ENCODE measurements at places on chromosomes 16 and 17.
A peak's percentile ranks its signal among the peaks of the same experiment; 100 is the strongest.

DNA sequence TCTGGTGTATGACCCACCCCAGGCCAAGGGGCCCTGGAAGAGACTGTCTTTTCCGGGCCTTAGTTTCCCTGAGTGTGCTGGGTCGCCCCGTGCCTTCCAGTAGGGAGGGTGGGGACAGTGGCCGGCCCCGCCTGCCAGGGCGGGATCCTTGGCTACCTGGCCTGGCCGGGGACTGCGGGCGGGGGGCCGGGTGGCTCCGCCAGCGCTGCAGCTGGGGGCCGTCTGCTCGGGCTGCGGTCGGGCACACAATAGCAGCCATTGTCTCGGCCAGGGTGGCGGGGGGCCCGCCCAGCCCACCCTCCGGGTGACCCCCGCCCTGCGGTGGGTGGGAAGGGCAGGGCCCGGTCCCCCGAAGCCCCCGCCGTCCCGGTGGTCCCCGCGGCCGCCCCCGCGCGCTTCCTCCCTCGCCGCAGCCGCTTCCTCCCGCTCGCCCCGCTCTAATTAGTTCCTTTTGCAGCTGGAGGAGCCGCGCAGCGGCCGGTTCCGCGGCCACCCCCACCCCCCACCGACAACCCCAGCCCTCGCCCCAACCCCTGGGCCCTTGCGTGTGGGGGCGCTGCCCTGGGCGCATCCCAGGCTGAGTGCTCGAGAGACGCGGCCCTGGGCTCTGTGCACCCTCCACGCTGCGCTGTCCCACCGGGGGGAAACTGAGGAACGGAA lies 11.6 kb downstream of the GLIS2 start:
- DNase-seq: no peak

GRCh38 chr16:11361701-11362451 lies 16.6 kb downstream of the RMI2 start:
- DNase-seq: no peak

DNA sequence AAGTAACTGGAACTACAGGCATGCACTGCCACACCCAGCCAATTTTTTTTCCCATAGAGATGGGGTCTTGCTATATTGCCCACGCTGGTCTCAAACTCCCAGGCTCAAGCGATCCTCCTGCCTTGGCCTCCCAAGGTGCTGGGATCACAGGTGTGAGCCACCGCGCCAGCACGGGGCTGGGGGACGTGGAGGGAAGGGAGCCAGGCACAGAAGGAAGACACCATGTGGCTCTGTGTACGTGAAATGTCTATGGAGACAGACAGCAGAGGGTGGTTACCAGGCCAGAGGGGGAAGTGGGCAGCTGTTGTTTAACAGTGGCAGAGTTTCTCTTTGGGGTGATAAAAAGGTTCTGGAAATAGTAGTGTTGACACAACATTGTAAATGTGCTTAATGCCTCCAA lies 4.6 kb upstream of the PIEZO1 start:
- no peak for DNase-seq

DNA sequence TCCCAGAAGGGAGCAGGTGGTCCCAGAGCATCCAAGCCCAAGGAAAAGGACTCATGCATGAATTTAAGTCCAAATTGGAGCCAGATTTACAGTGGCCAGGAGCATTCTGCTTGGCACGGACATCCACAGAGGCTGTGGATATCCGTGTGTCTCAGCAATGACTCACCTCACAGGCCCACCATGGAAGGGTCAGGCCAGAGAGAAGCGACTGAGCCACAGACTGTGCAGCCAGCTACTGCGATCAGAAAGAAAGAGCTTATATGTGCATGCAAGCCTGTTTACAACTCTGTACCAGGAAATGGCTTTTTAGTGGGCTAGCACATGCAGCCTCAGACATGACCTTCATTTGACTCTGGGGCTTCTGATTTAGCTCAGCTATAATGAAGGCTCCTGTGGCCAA lies 231.0 kb downstream of the C16orf95 start:
- DNase-seq: no peak

DNA sequence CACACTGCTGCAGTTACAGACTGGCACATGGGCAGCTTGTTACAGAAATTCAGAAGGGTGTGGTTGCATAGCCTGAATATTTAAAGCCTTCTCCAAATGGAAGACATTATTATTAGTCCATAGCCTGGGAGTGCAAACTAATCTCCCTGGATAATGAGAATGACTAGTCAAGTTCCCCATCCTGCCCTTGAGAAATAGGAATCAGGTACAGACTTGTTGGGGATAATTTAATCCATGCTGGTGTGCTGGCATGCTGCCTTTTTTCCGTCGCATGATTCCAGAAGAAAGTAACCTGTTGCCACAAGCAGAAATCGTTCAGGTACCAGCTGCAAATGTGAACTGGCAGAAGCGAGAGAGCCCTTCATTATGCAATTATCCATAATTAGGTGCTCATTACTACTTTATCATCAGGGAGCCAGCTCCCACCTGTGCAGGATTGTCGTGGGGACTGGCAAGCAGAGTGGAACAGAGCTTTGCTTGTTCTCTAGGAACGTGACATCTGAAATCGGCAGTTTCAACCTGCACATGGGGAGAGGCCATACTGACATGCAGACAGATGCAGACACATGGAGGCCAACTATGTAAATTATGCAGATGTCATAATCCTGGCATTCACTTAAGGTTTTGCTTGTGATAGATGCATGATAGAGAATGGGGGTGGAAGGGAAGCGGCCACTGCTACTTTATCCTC lies 419.4 kb downstream of the PMP22 start:
- DNase-seq: no peak

DNA sequence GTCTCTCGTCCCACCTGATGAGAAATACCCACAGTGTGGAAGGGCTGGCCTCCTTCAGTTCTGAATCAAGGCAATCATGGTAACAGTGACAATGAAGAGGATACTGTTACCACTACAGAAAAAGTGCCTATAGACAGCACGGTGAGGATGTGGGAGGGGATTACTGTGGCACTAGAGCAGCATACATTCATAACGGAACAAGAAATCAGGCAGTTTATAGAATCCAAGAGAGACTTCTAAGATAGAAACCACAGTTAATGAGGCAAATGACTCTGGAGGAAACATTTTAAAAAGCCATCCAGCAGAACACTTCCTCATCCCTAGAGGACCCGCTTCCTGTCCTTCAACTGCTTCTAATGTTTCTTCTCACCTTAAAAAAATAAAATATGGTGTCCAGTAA lies 2.7 kb downstream of the RUSF1 start:
- peak; percentile 23 for DNase-seq

- DNase-seq: no peak
Observed at GRCh38 chr17:5396612-5397011, 22.9 kb downstream of the NUP88 start.

DNA sequence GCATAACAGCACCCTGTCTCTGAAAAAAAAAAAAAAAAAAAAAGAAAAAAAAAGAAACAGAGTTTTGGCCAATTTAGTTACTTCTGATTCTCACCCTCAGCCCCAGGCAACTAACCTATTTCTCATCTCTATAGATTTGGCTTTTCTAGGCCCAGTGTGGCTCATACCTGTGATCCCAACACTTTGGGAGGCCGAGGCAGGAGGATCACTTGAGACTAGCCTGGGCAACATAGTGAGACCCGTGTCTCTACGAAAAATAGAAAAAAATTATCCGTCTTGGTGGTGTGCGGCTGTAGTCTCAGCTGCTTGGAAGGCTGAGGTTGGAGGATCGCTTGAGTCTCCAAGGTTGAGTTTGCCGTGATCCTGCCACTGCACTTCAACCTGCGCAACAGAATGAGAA lies 8.7 kb downstream of the RPS6KB1 start:
- DNase-seq: no peak

DNA sequence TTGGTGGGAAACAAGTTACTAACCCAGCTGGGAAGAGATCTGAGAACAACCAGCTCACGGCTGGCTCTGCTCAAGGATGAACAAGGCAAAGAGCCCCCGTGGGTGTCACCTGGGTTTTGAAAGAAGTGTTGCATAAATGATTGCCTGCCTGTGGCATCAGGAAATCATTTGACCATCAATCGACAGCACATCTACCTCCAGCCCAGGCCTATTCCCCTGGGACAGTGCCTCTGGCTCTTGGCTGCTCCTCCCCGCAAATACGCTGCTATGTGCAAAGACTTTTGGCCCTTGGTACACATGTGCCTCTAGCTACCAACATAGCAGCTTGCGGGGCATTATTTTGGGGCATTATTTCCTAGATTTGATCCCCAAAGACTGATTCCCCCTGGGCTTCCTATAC lies 39.4 kb upstream of the SMPD3 start:
- no peak for DNase-seq

- no peak for DNase-seq
Observed at GRCh38 chr16:81634380-81635062, 144.6 kb upstream of the PLCG2 start.
